ENCODE measurements at places on chromosomes 3 and 15.
A peak's percentile ranks its signal among the peaks of the same experiment; 100 is the strongest.

- no peak for DNase-seq
Measured at GRCh38 chr3:17423786-17424536, 318.5 kb downstream of the TBC1D5 start.

DNA sequence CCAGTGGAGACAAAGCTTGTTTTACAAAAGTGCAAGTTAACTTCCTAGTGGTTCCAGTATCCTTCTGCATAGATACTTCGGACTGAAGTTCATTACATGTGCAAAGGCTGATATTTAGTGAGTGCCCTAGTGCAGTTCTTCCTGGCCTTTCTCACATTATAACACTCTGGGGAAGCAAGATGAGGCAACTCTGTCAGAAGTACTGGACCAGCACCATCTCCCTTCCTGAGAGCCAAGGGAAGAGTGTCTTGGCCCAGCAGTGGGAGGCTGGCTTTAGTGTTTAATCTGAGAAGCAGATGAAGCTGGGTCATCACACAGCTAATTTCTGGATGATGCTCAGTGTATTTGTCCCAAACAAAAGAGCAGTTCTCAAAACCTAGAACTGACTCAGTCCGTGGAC is 397.7 kb downstream of the CACNA2D3 start:
- DNase-seq, result no peak

- no peak for DNase-seq
Measured at GRCh38 chr15:31605467-31605931, 278.9 kb downstream of the KLF13 start.

GRCh38 chr3:150975992-150976368 is 3.5 kb upstream of the CLRN1 start:
- no peak for DNase-seq

DNA sequence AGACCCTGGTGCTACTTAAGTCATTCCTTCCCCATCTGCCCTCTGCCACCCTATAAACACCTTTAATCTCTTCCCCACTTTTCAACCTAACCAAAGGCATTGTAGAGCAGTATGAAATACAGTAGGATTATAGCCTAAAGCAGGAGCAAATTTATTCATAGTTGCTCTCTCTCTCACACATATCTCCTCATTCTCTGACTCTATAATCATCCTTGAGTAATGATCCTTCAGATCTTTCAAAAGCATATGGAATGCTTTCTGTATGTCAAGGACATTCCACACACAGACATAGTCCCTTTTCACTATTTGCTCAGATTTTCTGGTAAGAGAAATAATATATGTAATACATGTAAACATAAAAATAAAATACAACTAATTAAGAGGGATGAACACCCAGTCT is 54.1 kb downstream of the TRPC1 start:
- no peak for DNase-seq

DNA sequence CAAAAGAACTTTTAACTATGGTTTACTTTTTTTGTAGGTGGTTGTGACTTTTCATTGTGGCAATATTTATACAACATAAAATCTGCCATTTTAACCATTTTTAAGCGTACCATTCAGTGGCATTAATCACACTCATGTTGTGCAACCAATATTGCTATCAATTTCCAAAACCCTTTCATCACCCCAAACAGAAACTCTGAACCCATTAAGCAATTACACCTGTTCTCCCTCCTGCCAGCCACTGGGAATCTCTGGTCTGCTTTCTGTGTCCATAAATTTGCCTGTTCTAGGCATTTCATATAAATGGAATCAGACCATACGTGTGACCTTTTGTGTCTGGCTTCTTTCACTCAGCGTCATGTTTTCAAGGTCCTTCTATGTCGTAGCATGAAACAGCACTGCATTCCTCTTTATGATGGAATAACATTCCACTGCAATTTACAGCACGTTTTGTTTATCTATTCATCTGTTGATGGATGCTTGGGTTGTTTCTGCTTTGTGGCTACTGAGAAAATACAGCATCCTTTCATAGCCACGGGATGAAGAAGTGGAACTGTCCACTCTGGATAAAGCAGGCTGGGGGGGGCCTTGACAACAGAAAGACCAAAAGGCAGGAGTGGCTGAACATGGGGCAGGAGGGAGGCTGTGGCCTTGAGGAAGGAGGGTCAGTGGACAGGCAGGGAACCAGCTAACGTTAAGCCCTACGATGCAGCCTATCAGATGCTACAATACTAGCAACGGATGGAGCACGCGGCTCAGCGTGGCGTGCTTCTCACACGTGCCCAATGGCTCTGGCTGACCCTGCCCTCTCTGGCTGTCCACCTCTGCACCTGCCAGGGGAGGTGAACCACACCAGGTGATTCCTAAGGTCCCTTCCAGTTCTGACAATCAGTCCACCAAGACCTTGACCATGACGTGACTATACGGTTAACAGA is 110.9 kb downstream of the SEC22A start:
- no peak for DNase-seq

GRCh38 chr15:62060896-62061280 is 641 bp upstream of the VPS13C start:
- no peak for DNase-seq

- DNase-seq, result no peak
Measured at GRCh38 chr15:59035201-59035600, 47.7 kb downstream of the RNF111 start.

DNA sequence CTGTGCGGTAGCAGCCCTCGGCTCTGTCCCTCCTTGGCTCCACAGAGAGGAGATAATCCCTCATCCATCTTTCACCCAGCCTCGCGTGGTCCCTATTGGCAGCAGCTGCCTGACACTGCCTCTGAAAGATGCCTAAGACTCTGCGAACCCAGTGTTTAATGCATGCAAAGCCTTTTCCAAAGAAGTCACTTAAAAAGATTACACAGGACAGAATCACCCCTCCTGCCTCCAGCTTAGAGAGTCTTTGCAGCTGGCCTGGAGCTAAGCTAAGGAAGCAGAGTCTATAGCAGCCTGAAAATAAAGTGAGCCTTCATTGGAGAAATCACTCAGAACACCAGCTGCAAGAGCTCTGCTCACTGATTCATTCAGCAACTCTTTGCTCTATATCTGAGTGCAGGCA is 247.2 kb downstream of the SHQ1 start:
- DNase-seq, result no peak

GRCh38 chr3:106758459-106758858 is 618.8 kb upstream of the CCDC54 start:
- no peak for DNase-seq

- DNase-seq, result no peak
Measured at GRCh38 chr15:100911086-100911485, 8.1 kb upstream of the LRRK1 start.

DNA sequence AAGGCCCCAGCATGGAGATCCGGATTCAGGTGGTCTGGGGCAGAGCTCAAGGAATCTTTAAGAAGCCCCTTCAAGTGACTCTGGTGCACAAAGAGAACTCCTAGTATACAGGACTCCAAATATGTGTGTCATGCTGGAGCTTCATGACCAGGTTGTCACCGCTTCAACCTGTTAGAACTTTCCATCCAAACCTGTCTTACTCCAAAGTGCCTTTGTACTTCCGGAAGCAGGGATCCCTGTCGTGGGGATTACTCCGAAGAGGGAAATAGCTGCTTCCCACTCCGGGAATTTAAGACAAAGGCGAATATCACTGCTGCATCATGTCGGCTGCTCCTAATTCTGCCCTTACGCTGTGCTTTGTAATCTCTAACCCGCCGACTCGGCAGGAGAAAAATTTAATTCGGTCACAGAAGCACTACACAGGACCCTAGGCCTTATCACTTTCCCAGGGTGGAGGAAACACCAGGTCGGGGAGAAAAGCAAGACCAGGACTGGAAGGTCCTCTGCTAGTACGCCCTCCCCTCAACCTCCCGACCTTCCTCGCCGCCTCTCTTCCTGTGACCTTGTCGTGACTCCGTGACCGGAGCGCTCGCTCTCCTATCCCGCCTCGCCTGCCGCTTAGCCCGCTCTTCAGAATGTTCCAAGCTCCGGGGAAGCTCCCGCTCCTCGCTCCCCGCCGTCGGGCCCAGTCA is 730 bp downstream of the HIGD1A start:
- no peak for DNase-seq

GRCh38 chr15:69893863-69894262 is 203.9 kb downstream of the TLE3 start:
- DNase-seq, result no peak

GRCh38 chr3:40290396-40290795 is 19.1 kb upstream of the EIF1B start:
- no peak for DNase-seq

- DNase-seq, result peak; percentile 62
Measured at GRCh38 chr15:70100474-70101341, 3.0 kb upstream of the TLE3 start.

GRCh38 chr15:36936613-36937012 is 163.7 kb downstream of the MEIS2 start:
- no peak for DNase-seq

DNA sequence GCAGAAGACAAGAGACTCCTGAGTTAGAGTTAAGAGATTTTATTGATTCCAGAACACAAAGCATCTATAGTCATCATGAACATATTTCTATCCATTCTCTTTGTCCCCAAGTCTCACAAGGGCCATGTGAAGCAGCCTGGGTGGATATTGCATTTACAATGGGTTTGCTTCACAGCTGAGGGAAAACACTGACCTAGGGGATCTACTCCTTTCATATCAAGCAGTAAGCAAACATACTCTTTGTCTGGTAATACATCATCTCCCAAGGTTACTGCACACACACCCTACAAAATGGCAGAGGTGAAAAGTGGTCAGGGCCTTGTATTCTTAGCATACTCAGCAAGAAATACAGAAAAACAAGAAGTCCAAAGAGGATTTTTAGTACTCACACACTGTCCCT is 267.7 kb upstream of the BCHE start:
- no peak for DNase-seq

DNA sequence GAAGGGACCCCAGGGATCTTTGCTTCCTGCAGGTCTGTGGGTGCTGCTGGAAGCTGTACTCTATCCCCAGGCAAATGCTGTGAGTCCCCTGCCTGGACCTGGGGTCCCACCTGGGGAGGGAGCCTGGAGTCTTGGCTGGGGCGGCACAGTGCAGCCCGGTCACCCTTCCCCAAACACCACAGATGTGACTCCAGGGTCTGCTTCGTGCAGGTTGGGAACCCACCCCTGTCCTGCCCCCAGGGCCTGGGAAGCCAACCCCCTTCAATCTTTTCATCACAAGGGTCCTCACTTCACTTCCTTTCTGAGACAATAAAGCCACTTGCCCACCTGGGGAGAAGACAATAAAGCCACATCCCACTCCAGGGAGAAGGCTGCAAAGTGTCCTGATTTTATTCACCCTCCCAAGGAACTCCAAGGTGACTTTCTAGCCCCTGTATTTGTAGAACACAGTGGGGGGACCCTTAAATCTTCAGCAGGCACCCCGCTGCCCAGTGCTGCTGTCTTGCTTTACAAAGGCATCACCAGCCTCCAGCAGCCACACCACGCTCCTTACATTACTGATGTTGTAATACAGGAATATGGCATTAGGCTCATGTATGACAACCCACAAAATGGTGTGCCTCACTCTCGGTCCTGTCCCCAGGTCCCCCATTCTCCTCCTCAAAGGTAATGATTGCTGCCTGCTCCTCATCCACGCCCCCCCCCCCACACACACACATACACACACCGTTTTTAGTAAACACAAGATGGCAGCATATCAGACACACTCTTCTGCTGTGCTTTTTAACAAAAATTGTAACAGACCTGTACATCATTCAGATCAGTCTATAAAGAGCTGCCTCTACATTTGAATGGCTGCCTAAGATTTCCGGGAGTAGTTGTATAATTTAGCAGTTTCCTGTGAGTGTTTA is 9.9 kb downstream of the C3orf22 start:
- no peak for DNase-seq

- DNase-seq, result no peak
Measured at GRCh38 chr3:83649692-83650091, 1309.1 kb upstream of the CADM2 start.

GRCh38 chr3:13110678-13111116 is 37.5 kb upstream of the IQSEC1 start:
- DNase-seq, result peak; percentile 27

GRCh38 chr3:42680271-42680670 is 5.1 kb upstream of the KLHL40 start:
- no peak for DNase-seq

- DNase-seq, result no peak
Measured at GRCh38 chr3:177179281-177180067, 17.8 kb downstream of the TBL1XR1 start.

DNA sequence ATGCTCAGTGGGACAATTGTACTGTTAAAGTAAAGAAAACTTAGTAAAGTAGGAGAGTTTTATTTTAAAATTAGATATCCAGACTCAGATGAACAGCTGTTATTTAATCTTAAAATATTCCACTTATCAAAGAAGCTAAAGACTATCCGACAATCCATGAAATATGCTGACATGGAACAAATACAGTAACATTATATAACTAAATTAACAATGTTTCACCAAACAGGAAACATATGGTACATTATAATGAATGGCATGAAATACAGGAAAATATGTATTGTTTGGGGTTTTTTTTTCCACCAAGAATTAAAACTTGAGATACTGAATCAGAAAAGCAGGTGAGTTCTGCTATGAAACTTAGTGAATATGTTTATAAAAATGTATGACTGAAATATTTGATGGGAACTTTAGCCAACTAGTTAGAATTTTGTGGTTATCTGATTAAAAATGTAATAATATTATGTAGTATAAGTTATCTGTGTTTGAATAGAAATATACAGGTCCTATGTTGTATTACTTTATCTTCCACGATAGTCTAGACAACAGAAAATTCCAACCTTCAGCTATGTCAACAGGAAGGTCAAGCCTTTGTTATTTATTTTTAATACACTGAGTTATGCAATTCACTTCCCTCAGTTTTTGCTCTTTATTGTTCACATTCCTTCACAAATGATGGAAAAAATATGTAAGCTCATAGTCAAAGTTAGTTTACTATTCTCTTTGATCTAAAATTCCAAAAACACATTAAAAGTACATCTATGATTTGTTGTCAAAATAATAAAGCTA is 72.7 kb downstream of the UACA start:
- no peak for DNase-seq

DNA sequence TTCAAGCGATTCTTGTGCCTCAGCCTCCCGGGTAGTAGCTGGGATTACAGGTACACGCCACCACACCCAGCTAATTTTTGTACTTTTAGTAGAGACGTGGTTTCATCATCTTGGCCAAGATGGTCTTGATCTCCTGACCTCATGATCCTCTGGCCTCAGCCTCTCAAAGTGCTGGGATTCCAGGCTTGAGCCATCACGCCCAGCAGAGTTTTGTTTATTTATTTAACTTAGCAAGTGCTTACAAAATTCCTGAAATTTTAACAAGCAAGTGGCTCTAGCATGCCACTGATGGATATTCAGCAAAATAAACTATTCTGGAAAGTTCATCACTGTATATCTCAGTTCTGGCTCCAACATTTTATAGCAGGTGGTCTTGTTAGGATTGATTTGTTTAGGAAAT is 585.9 kb downstream of the OTOL1 start:
- DNase-seq, result no peak

GRCh38 chr3:155010416-155010815 is 69.7 kb upstream of the MME start:
- no peak for DNase-seq

- no peak for DNase-seq
Measured at GRCh38 chr15:101368861-101369642, 74.0 kb upstream of the SNRPA1 start.

Measured in T-helper 2 cell (primary cell).